ENCODE measurements at places on chromosomes 3 and 15. TPM values are rescaled to one million over a fixed set of nuclear protein-coding genes. Genes with fewer than 3 reads are reported as not detected.

- DNase-seq = peak; percentile 41
Observed at GRCh38 chr15:92819278-92820235, 80.6 kb upstream of the CHD2 start.

DNA sequence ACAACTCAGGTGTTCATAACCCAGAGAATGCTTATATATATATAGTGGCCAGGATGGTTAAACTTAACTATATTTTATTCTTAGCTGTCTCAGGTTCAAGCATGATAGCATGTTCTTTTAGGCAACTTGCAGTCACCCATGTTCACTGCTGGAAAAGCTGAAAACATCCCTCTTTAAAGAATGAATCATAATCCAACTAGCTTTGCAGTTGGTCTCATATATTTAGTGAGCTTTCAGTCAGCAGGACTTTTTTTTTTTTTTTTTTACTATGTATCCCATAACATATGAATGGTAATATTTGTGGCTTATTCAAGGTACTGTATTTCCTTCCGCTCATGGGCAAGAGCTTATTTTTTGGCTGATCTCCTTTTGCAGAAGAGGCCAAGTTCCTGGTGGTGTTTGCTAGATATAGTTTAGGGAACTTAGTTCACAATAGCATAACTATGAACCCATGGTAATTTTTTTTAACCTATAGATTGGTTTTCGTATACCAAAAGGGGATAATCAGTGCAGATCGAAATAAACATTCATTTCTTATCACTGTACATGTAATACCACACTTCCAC, 77.6 kb downstream of the CMSS1 start:
- DNase-seq = peak; percentile 50

DNA sequence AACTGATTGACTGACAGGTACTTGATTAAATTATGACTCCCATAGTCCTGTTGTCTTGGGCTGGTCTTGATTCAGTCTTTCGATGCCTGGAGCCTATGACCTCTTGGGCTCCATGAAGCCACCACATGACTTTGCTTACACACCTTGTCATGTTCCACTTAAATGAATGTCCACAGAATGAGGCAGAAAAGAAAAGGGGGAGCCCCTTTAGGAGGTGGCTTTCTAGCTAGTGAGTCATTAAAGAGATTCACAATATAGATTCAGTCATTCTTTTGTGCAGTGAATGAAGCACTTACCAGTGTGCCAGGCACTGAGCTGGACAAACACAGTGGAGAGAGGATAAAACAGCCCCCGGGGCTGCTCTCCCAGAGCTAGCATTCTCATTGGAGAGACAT, 17.1 kb downstream of the VIPR1 start:
- no peak for DNase-seq

DNA sequence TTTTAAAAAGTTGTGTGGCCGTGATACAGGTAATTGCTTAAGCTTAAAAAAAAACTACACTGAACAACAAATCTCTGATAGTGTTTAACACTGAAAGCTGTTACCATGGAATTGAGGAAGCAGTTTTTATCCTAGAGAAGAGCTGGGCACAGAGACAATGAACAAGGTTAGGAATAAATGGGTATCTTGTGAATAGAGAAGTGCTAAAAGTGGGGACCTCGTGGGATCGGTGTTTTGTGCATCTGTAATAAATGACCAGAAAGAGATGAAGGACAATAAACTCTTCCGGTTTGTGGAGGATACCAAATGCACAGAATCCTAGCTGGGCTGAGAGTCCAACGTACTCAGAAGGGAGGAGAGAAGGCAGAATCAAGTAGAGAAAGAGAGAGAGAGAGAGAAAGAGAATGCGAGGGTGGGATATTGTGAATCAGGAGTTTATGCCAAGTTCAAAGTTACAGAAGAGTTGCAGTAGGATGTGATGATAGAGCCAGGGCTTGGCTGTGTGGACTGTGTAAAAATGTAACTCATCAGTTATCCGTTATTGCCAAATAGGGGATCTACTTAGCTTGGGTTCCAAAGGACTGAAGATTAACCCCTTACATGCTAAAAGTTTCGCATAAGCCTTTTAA, 148.9 kb downstream of the IL20RB start:
- no peak for DNase-seq

- peak; percentile 26 for DNase-seq
Observed at GRCh38 chr15:88878720-88879184, 16.6 kb downstream of the HAPLN3 start.

- DNase-seq = no peak
Observed at GRCh38 chr3:134598763-134599545, 51.9 kb downstream of the KY start.

DNA sequence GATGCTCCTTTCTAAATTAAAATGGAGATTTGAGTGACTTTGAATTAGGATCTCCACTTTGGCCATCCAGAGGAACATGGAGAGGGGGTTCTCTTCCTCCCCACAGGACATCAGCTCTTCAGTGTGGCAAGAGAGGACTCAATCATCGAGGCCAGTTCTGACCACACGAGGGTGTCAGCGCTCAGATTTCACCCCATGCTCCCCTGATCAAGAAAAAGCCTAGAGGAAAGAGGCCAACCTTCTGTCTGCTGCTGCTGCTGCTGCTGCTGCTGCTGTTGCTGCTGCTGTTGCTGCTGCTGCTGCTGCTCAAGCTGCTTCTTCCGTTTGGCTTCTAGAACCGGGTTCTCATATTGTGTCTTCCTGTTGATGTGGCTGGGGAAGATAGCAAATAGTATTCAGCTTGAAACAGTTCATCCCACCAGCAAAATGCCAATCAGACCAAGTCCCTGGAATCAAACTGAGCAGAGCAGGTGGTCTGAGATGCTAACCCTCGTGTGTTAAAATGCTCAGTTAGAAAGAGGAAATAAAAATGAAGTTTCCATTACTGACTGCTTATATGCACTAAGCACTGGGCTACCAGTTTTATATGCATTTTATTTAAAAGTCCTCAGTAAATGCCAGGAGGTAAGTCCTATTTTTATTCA, 599.0 kb downstream of the MAGI1 start:
- peak; percentile 52 for DNase-seq

The CEP70 gene
- total RNA-seq = 22.6 TPM

The CFAP92 gene
- total RNA-seq = not detected
